ENCODE measurements at places on chromosomes 5 and 9. TPM values are rescaled to one million over a fixed set of nuclear protein-coding genes. Genes with fewer than 3 reads are reported as not detected.
A peak's percentile ranks its signal among the peaks of the same experiment; 100 is the strongest.

DNA sequence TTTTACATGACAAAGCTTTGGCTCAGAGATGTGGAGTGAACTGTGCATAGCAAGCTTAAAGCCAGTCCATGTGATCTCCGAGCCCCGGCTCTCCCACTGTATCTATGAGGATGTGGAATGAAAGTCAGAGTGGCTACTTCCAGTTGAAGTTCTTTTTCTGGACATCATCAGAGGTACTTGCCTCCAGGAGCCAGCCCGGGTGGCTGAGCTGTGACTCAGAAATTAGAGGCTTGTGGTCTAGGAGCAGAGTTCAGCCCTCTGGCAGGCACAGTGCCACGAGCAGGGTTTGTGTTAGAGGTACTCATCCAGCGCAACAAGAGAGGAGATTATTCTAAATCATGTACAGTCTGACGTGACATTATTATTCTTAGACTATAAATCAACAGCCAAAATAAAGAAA, 322.5 kb downstream of the CDK5RAP2 start:
- no peak for DNase-seq

PCDHGC3 gene
- 140 TPM for polyA plus RNA-seq

TXNDC8 gene
- polyA plus RNA-seq, result not detected

DNA sequence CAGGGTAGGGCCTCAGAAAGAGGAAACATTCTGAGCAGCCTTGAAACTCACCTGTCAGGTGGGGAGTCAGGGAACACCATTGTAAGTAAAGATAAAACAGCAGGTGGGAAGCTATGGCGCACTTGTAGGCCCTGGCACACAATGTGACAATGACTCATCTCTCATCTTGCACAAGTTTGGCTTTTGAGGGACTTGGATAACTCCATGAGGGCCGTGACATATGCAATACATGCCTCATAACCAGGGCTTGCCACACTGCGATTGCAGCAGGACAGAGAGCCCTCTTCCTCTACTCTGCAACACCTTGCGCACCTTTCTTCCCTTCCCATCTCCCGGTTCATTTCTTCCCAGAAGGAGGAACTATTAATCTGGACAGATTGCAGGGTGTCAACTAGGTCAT, 144.9 kb downstream of the CEP120 start:
- DNase-seq, result no peak

CARTPT gene
- polyA plus RNA-seq, result not detected

DNA sequence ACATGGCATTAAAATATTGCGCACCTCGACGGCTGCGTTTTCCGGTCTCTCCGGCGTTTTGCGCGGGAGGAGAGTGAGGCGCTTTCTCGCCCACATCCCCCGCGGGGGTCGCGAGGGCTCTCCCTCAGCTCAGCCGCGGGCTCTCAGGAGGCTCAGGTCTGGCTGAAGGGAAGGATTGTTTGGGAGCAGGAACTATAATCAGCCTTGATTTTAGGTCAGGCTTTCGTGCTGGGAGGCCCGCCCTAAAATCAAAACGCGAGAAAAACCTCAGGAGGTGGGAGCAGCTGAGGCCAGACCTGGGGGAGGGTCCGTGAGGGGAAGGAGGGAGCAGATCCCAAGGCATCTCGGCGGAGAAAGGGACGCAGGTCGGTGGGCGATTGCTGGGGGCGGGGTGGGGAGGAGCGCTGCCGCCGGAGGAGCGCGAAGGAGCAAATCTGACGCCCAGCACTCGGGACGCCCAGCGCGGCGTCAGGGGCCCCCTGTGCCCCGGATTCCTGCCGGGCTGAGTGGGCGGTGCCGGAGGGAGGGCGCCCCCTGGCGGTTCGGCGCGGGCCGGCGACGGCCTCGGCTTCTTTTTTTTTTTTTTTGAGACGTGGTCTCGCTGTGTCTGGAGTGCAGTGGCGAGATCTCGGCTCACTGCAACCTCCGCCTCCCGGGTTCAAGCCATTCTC, 18.7 kb upstream of the RNF130 start:
- peak; percentile 91 for DNase-seq

- DNase-seq, result no peak
Observed at GRCh38 chr9:98502311-98502975, 206.3 kb downstream of the GABBR2 start.

DNA sequence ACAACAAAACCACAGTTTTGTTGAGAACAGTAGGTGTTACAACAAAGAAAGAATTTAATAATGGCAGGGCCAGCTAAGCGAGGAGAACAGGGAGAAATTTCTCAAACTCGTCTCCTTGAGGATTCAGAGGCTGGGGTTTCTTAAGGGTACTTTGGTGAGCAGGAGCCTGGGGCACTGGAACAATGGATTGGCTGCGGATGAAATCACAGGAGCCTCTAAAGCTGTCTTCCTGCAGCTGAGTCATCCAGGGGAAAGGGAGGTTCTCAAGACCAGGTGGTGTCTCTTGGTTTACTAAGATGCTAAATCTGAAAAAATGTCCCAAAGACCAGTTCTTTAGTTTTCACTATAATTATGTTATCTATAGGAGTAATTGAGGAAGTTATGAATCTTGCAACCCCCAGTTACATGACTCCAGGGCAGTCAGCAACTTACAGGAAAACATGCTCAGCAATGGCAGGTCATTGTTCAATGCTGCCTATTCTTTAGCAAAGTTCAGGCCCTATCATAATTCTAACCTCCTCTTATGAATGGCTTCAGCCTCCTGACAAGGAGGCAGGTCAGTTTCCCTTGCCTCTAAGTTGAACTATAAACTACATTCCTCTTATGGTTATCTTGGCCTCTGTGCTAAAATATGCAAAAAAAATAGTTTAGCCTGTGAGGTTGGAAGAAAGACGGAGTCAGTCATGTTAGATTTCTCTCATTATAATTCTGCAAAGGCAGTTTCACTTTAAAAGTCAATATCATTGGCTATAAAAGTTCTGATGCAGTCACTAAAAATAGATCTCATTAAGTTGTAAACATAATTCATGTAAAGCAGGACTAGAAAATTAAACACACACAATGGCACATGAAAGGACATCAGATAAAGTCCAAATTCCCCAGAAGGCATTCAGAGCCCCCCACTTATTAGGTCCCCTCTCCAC, 63.3 kb upstream of the CKS2 start:
- DNase-seq, result no peak

GRCh38 chr9:107489687-107490605, at the start of gene KLF4:
Gene KLF4, minus strand, starts transcription at chr9:107489769. Its CDS starts 597 bp downstream, at chr9:107489172.
- peak; percentile 98 for DNase-seq

GRCh38 chr9:121192959-121193640, 8.6 kb downstream of the RAB14 start:
- DNase-seq, result no peak

DNA sequence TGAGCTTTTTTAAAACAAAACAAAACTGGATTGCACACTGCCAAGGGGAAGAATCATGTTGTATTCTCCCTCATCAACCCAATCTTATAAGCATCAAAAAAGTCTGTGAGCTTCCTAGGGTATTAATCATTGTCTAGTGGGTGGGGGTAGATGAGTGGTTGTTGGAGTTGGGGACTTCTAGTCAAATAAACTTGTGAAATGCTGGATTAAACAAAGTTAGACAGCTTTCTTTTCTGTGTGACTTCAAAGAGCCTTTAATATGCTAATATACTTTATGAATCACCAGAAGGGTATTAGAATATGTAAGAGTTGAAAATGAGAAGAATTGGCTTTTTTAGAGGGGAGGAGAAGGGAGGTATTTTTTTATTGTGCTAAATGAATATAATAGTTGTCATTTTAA, 87.7 kb downstream of the GALNT10 start:
- no peak for DNase-seq

DNA sequence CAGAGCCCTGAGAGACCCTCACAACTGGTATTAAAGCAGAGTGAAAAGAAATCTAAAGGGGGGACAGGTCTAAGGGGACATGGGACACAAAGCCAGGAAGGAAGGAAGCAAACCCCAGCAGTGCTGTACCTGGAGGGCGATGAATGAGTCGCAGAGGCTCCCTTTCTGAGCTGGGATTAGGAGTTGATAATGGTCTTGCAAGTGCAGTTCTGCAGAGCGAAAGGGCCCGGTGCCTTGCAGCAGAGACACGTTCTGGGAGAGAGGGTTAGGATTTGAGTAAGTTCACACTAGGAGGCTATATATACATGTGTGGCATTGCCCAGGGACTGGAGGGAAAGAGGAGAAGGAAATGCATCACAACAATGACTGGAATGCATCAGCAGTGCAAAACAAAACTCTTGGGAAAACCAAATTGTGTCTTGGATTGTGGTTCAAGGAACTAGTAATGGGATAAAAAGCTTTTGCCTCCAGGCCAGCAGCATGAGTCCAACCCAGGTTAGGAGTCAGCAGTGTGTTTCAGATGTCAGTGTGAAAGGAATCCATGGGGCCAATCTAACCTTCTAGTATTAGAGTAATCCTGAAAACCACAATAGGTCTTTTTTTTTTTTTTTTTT, 38.8 kb upstream of the LIFR start:
- DNase-seq, result no peak

TMEM174 gene
- not detected for polyA plus RNA-seq

DNA sequence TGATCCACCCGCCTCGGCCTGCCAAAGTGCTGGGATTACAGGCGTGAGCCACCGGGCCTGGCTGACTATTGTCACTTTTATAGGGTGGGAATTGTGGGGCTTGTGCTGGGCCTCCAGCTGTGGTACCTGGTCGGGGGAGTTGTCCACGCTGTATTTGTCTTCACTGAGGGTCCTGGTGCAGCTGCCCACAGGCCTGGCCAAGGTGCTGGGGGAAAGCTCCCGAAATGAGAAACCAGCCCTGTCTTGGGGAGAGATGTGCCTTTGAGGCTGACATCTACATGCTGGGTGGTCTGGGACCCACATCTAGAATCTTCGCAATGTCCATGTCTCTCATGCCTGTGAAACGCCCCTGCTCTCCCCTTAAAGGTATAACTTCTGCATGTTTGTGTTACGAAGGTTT, 2.6 kb downstream of the EXOC3 start:
- DNase-seq, result no peak

- no peak for DNase-seq
Observed at GRCh38 chr9:126147186-126147935, 179.3 kb upstream of the MVB12B start.

PCDHB14 gene
- polyA plus RNA-seq, result 6.9 TPM

DNA sequence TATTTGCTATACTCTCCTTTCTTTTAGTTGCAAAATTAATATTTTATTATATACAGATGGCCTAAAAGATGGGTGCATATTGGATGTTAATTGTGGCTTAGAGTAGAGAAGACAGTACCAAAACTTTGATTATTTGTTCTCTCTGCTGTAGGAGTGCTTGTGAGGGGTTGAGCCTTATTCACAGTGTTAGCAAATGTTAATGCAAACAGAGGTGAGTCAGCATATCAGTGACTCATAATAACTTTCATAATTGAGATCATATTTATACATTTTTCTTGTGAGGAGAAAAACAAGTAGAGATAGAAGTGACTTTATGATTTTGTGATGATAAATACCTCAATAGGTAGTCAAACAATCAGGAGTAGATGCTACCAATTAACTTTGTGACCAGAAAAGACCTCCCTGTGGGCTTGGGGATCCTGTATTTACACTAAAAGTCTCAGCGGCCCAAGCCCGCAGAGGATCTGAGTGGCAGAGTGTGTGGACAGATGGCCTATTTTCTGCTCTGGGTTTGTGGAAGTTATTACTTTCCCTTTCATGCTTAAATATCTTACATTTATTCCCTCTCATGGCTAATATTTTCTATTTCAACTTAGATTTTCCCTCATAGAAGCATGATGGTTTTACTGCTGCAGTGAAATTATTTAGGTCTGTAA, 226.5 kb downstream of the TAF11L14 start:
- DNase-seq, result no peak

- DNase-seq, result no peak
Observed at GRCh38 chr5:149674686-149675085, 55.4 kb upstream of the PPARGC1B start.

DNA sequence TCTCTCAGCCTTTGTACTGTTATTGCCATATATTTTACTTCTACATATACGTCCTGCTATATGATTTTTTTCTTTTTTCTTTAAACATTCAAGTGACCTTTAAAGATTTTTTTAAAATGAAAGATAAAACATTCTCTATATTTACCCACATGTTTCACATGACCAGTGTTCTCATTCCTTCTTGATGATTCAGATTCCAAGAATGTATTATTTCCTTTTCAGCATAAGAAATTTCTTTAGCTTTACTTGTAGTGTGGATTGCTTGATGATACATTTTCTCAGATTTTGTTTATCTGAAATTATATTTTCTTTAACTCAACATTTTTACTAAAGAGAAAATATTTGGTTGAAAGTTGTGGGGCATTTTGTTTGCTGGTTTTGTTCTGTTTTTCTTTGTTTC, 792.1 kb downstream of the BRINP1 start:
- no peak for DNase-seq

GRCh38 chr5:172719211-172719610, 51.8 kb downstream of the DUSP1 start:
- DNase-seq, result no peak

MLANA gene
- polyA plus RNA-seq, result 0.44 TPM

PCDH12 gene
- polyA plus RNA-seq, result 13.0 TPM

GRCh38 chr5:179368806-179369529, 23.7 kb upstream of the ADAMTS2 start:
- no peak for DNase-seq

BRD3OS gene
- polyA plus RNA-seq, result 8.6 TPM

DNA sequence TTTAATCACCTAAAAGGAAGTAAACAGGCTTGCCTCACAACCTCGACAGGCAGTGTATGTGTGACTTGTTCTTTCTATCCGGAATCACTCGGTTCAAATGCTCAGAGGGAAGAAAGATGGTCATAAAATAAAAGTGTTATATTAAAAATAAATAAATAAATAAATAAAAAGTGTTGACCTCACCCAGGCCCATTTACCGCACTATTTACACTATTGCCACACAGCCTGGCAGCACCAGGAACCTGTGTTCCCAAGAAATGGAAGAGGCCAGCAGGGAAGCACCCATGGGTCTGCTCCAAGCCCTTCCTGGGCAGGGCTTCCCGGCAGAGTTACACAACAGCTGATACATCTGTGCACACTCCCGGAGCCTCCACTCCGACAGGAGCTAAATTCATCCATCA, 127.9 kb downstream of the EFNA5 start:
- DNase-seq, result peak; percentile 58

DNA sequence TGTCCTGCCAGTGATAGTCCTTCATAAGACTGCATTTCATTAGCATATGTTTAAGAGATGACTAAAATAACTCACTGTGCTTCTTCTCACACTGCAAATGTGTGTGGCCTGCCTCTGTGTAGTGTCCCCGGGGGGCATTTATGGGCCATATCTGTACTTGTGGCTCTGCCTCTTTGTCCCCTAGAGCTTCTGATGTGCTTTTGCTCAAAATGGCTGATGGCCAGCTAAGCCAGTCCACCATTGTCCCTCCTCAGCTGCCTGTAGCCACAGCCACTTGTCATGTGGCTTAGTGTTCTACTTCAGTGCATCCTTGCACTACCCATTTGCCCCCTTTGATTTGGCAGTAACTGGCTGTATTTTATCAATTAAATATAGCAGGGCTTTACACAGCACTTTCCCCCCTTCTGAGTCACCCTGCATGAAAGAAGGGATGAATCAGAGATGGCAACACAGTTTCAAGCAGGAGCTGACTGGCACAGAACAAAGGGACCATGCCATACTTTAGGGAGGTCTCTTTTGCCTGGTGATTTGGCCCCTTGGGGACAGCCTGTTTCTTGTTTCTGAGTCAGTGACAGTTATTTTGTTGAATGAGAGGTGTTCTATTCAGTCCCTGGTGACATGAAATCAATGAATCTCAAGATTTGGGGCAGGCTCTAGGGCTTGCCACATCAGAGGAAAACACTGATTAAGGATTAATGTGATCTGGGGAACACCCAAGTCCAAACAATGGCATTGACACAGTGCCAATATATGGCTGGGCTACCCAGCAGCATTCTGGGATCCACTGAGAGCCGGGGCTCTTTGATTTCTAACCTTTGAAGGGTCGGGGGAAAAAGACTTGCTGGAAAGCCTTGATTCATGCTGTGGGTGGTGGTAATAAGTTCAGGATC, 245.5 kb downstream of the SMARCA2 start:
- no peak for DNase-seq

CENPK gene
- 16.5 TPM for polyA plus RNA-seq
